ENCODE measurements at places on chromosomes 13 and 19. TPM values are rescaled to one million over a fixed set of nuclear protein-coding genes. Genes with fewer than 3 reads are reported as not detected.

ZNF540 gene
- polyA plus RNA-seq = 3.1 TPM

PSG5 gene
- not detected for polyA plus RNA-seq

COL4A1 gene
- polyA plus RNA-seq = 225 TPM

PLEKHG2 gene
- polyA plus RNA-seq = 38.8 TPM

FGF9 gene
- polyA plus RNA-seq = 1.0 TPM

RAB20 gene
- 22.1 TPM for polyA plus RNA-seq

KLK12 gene
- polyA plus RNA-seq = not detected

APBA3 gene
- 9.1 TPM for polyA plus RNA-seq

NKG7 gene
- polyA plus RNA-seq = 1.5 TPM

CAB39L gene
- polyA plus RNA-seq = 6.1 TPM
